ENCODE measurements at places on chromosomes 6 and 20. TPM values are rescaled to one million over a fixed set of nuclear protein-coding genes. Genes with fewer than 3 reads are reported as not detected.

The TFAP2C gene
- polyA plus RNA-seq = not detected

The ADGRF1 gene
- polyA plus RNA-seq = not detected

The TMEM200A gene
- polyA plus RNA-seq = 30.7 TPM

The TP53TG5 gene
- not detected for polyA plus RNA-seq

The RNF182 gene
- polyA plus RNA-seq = 8.0 TPM

The OPRM1 gene
- 1.5 TPM for polyA plus RNA-seq

The ENPP1 gene
- polyA plus RNA-seq = not detected

The TRIM40 gene
- not detected for polyA plus RNA-seq

Measured in neural cell (in vitro differentiated cells).